ENCODE measurements at places on chromosomes 13 and 19.
A peak's percentile ranks its signal among the peaks of the same experiment; 100 is the strongest.

DNA sequence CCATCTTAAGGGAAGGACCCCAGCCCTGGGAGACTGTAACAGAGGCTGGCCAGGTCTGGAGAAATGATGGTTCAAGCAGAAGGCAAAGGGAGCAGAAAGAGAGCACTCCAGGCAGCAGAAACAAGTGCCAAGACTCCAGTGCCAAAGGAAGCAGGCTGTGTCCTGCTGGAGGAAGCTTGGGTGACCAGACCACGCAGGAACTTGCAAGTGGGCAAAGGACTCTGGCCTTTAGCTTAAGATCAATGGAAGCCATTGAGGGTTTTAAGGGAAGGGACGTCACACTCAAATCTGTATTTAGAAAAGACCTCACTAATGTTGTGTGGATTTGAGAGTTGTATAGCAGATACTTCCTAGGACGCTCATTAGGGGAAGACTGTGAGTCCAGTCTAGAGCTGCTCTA is 95.5 kb downstream of the MIPEP start:
- no peak for DNase-seq

DNA sequence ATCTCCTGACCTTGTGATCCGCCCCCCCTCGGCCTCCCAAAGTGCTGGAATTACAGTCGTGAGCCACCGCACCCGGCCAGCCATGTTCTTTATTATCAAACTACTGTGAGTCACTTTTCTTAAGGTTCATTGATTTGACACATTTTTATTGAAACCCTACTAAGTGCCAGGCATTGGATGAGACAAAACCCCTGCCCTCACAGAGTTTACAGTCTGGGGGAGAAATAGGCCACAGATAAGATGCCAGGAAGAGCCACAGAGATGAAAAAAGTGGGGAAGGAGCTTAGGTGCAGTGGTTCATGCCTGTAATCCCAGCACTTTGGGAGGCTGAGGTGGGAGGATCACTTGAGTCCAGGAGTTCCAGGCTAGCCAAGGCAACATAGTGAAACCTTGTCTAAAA is 14.5 kb upstream of the MAP2K2 start:
- DNase-seq: no peak

DNA sequence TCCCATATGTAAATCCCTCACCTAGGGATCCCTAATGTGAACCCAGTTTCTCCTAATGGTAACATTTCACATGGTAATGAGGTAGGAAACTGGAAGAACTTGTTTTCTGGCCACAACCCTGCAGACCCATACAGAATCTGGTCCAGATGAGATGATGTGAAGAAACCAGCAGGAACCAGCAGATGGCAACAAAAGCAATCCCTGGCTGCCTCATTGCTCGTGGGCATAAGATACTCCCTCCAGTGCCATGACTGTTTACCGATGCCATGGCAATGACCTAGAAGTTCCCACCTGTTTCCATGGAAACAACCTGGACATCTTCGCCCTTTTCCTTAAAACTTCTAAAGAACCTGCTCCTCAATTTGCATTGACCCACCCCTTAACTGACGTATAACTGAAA is 1.4 kb upstream of the CD209 start:
- no peak for DNase-seq

DNA sequence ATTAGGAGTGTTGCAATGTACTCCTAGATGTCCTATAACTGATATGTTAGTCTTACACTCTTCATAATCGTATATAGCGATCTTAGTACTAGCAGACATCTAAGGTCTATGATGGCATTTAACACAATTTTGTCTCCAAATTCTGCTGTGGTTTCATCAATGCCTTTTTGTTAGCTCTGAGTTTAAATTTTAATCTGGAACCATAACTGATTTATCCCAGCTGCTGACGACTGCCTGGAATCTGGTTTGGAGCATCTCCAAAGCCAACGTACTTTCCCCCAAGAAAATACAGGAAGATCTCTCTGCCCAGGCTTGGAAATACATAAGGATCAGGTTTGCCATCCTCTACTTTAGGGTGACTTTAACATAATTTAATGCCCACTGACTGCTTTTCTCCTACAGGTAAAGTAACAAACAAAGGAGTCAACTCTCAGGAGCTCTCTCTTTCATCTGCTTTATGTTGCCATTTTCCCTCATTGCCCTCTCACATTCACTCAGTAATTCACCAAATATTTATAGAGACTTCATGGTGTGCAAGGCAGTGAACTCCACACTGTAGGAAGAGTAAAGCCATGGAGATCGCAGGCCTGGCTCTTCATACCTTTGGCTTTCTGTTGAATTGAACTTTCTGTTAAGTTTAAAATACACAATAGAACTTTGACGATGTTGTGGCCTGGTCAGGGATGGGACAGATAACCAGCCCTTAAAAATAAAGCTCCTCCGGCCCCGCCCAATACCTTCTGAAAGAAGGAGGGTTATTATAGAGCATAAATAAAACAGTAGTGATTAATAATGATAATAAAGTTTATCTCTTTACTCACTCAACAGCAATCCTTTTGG is 23.3 kb upstream of the SPART start:
- no peak for DNase-seq

GRCh38 chr13:51955816-51956603 is 55.2 kb downstream of the ATP7B start:
- no peak for DNase-seq

DNA sequence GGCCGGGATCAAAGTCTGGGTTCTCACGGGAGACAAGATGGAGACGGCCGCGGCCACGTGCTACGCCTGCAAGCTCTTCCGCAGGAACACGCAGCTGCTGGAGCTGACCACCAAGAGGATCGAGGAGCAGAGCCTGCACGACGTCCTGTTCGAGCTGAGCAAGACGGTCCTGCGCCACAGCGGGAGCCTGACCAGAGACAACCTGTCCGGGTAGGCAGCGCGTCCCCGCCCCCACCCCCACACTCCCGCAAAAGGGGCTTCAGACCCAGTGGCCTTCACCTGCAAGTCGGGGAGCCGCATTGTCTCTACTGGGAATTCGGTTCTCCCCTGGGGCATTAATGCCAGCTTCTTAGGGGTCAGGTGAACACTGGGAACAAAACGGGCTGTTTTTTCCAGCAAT is 114.7 kb upstream of the MCF2L start:
- no peak for DNase-seq

- DNase-seq: no peak
Measured at GRCh38 chr13:28621449-28621848, 37.5 kb upstream of the POMP start.

GRCh38 chr13:71378961-71379905 is 487.8 kb downstream of the DACH1 start:
- no peak for DNase-seq

GRCh38 chr19:42154471-42155323 is 22.5 kb upstream of the POU2F2 start:
- DNase-seq: no peak

- DNase-seq: peak; percentile 55
Measured at GRCh38 chr13:75514080-75514995, 23.3 kb downstream of the COMMD6 start.

DNA sequence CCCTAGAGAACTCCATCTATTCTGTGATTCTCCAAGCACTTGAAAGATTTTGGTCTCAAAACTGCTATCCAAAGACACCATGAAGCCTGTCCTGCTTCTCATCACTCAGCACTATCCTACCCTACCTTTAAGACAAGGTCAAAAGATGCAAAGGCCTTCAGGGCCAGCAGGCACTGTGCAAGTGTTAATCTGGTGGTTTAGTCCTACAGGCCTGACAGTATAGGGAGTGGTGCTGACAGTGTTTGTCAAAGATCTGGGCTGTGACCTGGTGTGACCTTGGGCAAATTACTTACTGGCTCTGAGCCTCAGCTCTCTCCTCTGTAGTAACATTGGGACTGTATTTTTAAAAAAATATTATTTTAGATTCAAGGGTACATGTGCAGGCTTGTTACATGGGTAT is 28.0 kb downstream of the SIAH3 start:
- no peak for DNase-seq
